Activated CD8-positive, alpha-beta memory T cell treated with anti-CD3 and anti-CD28 coated beads, Interleukin-2, amount 10 ng/mL, durations not matched to agents 7 days and 5 days (primary cell): ENCODE measurements at places on chromosomes 6 and 20.
A peak's percentile ranks its signal among the peaks of the same experiment; 100 is the strongest.

- no peak overlapping the region for H3K4me3 ChIP-seq
- H3K4me1 ChIP-seq = peaks cover 12% of the 10 kb centered on the region
- no peak overlapping the region for H3K27ac ChIP-seq
- H3K27me3 ChIP-seq = peaks cover 25% of the 10 kb centered on the region
Measured at GRCh38 chr6:146892613-146893401, 294.0 kb downstream of the ADGB start.

DNA sequence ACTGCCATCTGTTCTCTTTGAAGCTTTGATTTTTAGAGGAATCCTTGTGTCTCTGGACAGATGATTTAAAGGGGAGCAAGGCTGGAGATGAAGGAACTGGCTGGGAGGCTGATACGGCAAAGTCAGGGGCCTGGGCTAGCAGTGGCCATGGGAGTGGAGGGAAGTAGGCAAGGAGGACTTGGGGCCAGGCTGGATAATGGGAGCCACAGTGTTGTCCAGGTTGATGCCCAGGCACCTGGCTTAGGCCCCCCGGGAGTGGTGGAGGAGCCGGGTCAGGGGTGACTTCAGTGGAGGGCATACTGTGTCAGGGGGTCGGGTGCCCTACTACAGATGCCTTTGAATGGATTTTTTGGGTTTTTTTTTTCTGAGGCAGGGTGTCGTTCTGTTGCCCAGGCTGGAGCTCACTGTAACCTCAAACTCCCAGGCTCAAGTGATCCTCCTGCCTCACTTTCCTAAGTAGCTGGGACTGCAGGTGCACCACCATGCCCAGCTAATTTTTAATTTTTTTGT is 45.0 kb downstream of the EFCAB8 start:
- no peak overlapping the region for H3K4me3 ChIP-seq
- no peaks in the 10 kb centered on the region for H3K36me3 ChIP-seq
- no peak for DNase-seq
- H3K27me3 ChIP-seq = no peaks in the 10 kb centered on the region

DNA sequence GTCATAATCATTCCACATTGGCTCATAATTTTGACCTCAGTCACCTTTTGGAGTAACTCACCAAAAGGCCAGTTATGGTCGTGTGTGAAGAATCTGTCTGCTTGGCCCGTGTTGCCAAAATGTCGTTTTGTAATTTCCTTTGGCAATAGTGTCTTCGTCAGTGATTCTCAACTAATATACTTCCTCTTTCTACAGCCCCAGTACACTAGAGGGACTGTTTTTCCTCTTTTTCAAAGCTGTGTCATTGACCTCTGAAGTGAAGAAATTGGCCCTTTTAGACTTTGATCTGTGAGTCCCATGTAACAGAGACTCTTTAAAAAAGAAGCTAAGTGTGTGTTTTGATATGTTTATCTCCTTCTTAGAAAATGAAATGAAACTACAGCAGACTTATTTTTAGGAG is 5.2 kb downstream of the FOXO3 start:
- H3K27ac ChIP-seq = peak overlapping the region; percentile 66
- peaks cover 37% of the 10 kb centered on the region for H3K36me3 ChIP-seq
- DNase-seq = no peak
- peaks cover 61% of the 10 kb centered on the region for H3K4me1 ChIP-seq

GRCh38 chr6:21942897-21943296 is 349.3 kb downstream of the SOX4 start:
- no peaks in the 10 kb centered on the region for H3K27me3 ChIP-seq
- H3K4me1 ChIP-seq = no peaks in the 10 kb centered on the region
- no peak for DNase-seq
- H3K27ac ChIP-seq = no peak overlapping the region
- H3K36me3 ChIP-seq = no peaks in the 10 kb centered on the region
- H3K4me3 ChIP-seq = no peak overlapping the region

DNA sequence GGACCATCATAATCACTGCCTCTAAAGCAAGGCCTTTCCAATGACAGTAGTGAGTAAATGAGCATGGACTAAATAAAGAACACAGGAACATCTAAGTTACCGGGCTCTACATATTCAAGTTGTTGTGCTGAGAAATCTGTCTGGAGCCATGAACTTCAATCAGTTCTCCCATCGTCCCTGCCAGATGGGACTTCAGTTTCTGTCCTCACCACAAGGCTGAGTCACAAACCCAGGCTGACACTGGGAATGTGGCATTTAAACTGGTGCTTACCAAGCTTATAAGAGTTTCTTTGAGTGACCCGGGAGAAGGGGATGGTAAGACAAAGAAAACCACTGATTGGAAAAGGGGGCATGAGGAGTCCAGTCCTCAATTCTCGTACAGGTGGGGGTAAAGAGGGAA is 497.0 kb downstream of the MAFB start:
- H3K27ac ChIP-seq = no peak overlapping the region
- no peaks in the 10 kb centered on the region for H3K4me1 ChIP-seq
- H3K36me3 ChIP-seq = no peaks in the 10 kb centered on the region

DNA sequence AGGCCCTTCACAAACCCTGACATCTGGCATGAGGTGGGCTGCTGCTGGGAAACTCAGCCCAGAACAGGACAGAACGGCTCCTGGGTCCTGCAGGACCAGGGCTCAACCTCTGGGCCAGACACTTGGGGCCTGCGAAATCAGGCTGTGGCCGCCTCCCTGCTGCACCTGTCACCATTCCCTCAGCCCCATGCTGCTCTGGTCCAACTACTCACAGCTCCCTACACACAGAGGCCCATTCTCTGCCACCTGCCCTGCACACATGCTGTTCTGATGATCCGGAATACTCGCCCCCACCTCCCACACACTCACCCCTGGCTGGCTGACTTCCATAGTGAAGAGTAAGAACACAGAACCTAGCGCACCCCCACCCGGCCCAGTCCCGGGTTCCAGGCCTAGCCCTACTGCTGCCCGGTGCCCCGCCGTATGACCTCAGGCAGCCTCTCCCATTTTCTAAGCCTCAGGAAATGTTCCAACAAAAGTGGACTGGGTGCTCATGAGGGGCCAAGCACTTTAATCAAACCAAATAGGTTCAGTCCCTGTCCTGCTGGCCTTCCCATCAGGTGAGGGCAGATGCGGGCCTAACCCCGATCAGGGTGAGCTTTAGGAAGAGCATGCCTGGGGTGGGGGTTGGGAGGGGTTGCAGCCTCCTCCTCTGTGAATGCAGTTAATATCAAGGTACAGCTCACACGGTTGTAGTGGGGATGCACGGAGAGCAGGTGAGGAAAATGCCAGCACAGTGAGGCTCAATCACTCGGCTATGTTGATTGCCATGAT is 3.9 kb downstream of the PEDS1 start:
- peaks cover 16% of the 10 kb centered on the region for H3K36me3 ChIP-seq
- H3K4me1 ChIP-seq = peaks cover 68% of the 10 kb centered on the region
- peak overlapping the region; percentile 95 for H3K27ac ChIP-seq

GRCh38 chr6:89118931-89119330 is 1.1 kb upstream of the SRSF12 start:
- no peak overlapping the region for H3K27ac ChIP-seq
- H3K27me3 ChIP-seq = peaks cover 29% of the 10 kb centered on the region
- no peak for DNase-seq
- H3K4me3 ChIP-seq = peak overlapping the region; percentile 48
- no peaks in the 10 kb centered on the region for H3K36me3 ChIP-seq
- peaks cover 5% of the 10 kb centered on the region for H3K4me1 ChIP-seq

DNA sequence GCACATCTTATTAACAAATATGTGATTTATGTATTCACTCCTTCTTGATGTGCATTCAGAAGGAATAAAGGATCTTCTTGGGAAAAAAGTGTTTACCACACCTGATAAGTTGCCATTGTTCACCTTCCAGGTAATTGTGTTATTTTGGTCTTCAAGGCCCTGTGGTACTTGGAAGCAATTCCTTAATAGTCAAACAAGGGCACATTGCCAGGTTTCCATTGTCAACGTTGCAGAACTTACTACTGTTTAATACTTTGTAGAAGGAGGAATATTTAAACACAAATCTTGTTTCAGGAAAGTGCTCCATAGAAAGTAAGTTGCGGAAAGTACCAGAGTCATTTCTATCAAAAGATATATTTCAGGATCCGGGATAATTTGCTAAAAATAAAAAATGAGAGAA is 129.5 kb upstream of the SGK1 start:
- no peaks in the 10 kb centered on the region for H3K27me3 ChIP-seq
- DNase-seq = no peak
- H3K4me3 ChIP-seq = no peak overlapping the region
- H3K36me3 ChIP-seq = no peaks in the 10 kb centered on the region
- H3K4me1 ChIP-seq = peaks cover 5% of the 10 kb centered on the region

GRCh38 chr20:62182469-62183425 is at the start of gene MTG2:
MTG2 (plus strand) TSS chr20:62183028; CDS start chr20:62193421, 10,393 bp downstream.
- peaks cover 33% of the 10 kb centered on the region for H3K4me1 ChIP-seq
- H3K4me3 ChIP-seq = peak within 1 kb of the TSS; percentile 85
- peaks cover 3% of the 10 kb centered on the region for H3K36me3 ChIP-seq
- no peaks in the 10 kb centered on the region for H3K27me3 ChIP-seq
- H3K27ac ChIP-seq = peak within 1 kb of the TSS; percentile 94

GRCh38 chr6:751765-752164 is 58.8 kb upstream of the EXOC2 start:
- no peak for DNase-seq
- H3K4me3 ChIP-seq = no peak overlapping the region
- no peaks in the 10 kb centered on the region for H3K36me3 ChIP-seq
- no peaks in the 10 kb centered on the region for H3K4me1 ChIP-seq
- no peak overlapping the region for H3K27ac ChIP-seq

GRCh38 chr6:134453792-134454510 is 136.0 kb upstream of the SGK1 start:
- no peak overlapping the region for H3K4me3 ChIP-seq
- no peak for DNase-seq
- no peak overlapping the region for H3K27ac ChIP-seq
- H3K4me1 ChIP-seq = peaks cover 7% of the 10 kb centered on the region

- no peaks in the 10 kb centered on the region for H3K27me3 ChIP-seq
- no peaks in the 10 kb centered on the region for H3K36me3 ChIP-seq
- no peak overlapping the region for H3K4me3 ChIP-seq
- no peak overlapping the region for H3K27ac ChIP-seq
- DNase-seq = no peak
Measured at GRCh38 chr6:38482466-38482865, 157.3 kb downstream of the BTBD9 start.

DNA sequence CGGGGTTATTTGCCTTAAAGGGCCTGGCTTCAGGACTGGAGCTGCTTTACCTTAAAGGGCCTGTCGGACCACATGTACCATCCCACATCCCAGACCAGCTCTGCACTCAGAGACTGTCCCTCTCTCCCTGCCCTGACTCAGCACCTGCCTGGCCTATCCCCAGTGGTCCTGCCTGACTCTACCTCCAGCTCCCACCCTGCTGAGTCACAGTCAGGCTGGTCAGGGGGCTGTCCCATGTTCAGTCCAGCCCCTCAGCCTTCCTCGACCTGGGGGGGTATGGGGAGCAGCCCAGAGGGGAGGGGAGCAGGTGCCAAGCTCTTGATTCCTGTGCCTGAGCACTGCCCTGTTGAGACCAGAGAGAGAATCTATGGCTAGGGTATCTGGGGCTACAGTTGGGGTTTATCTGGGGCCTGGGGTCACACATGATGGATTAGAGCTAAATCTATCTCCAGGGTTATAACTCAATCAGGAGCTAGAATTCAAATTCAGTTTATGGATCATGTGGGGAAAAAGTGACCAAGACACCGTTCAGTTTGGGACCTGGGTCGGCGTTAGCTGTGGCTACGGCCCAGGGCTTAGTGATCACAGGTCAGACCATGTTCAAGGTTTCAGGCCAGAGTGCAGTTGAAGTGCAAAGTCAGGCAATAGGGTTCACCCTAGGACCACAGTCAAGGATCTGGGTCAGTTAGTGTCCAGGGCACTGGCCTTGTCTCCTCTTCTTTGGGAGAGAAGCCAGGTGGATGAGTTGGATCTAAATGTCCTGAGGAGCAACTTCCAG is 9.4 kb upstream of the TRIB3 start:
- peaks cover 31% of the 10 kb centered on the region for H3K4me1 ChIP-seq
- no peak overlapping the region for H3K4me3 ChIP-seq
- no peaks in the 10 kb centered on the region for H3K27me3 ChIP-seq
- no peak for DNase-seq
- no peaks in the 10 kb centered on the region for H3K36me3 ChIP-seq
- H3K27ac ChIP-seq = no peak overlapping the region
